Glutamatergic neuron (in vitro differentiated cells): ENCODE measurements at places on chromosomes 12 and 14. TPM values are rescaled to one million over a fixed set of nuclear protein-coding genes. Genes with fewer than 3 reads are reported as not detected.

- no peak for DNase-seq
These were observed 8.0 kb downstream of the PHB2 start for GRCh38 chr12:6962285-6963015.

- DNase-seq = no peak
These were observed 93.4 kb downstream of the SLC41A2 start for GRCh38 chr12:104864668-104865067.

- no peak for DNase-seq
These were observed 26.3 kb downstream of the MLXIP start for GRCh38 chr12:122104844-122105243.

GRCh38 chr12:116661341-116661740 lies 76.5 kb downstream of the SPRING1 start:
- DNase-seq = no peak

DNA sequence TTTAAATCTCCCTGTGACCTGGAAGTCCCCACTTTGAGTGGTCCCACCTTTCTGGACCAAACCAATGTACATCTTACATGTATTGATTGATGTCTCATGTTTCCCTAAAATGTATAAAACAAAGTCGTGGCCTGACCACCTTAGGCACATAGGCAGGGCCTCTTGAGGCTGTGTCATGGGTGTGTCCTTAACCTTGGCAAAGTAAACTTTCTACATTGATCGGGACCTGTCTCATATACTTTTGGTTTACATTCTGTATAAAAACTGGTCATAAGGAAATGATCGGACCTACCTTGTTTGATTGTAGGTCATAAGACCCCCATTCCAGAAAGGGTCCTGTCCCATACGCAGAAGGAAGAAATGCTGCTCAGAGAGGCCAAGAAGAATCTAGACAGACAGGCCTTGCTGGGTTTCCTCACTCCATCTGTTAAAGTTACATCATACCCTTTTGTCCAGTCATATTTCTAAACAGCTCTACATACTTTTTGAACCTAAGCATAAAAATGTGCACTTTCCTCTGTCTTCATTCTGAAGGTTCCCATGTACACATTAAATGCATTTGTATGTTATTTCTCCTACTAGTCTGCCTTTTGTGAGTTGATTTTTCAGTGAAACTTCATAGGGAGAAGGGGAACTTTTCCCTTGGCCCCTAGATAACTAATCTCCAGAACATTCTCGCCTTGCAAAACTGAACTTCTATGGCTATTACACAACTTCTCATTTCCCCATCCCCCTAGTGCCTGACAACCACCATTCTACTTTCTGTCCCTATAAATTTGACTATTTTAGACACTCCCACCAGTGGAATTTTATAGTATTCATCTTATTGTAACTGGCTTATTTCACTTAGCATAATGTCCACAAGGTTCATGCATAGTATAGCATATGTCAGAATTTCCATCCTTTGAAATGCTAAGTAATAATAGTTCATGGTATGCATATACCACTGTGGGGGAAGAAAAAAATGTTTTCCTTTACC lies 30.2 kb upstream of the CPM start:
- DNase-seq = no peak

DNA sequence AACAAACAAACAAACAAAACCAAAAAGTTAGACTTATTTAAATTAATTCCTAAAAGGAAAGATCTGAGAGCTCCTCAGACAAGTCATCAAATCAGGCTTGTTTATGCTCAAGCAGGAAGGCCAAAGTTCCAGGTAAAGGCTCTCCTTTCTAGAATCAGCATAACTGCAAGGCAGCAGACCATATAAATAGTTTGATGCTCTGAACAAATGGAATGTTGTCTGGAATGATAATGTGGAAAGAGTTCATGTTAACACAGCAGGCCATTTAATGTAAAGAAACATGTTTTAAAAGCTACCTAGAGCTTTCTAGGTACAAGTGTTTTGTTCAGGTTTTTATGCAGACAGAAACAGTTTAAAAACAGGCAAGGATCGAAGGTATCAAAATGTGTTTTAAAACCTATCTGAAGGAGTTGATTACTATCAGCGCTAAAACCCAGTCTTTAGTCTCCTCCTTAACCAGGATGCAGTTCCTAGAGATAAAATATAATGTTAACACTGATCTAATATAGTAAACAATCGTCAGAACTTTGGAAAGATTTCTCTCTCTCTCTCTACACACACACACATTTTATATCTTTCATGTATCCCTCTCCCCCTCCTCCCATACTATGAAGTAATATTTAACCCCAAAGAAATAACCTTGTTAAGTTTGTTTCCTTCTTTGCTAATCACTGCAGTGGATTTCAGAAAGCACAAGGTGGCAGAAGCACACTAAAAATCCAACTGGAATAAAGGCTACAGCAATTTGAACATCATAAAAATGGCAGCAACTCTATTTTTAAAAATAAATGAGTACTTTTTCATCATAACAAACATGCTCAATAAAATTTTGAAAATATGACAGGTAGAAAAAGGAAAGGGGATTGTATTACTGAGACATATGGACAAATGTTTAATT lies 135.5 kb downstream of the PAWR start:
- no peak for DNase-seq

- no peak for DNase-seq
These were observed 20.7 kb downstream of the IFT43 start for GRCh38 chr14:76006253-76006652.

DNA sequence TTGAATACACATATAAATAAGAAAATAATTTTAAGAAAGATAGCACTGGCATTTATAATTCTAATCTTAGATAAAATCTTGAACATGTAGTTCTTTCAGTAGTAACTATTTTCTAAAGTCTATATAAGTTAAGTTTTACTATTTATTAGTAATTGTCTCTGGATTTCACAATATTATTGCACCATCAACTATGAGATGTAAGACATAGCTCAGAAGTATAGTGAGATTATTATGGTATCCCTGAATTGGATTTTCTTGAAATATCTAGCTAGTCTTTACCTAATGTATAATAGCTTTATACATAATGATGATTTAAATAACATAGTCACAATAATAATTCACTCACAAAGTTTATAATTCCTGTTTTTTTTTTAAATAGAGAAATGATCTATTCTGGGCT lies 6.7 kb downstream of the CLEC12A start:
- no peak for DNase-seq

GRCh38 chr12:95259368-95259767 lies 41.8 kb downstream of the VEZT start:
- DNase-seq = no peak

GRCh38 chr14:57420986-57421385 lies 30.6 kb downstream of the NAA30 start:
- no peak for DNase-seq

DNA sequence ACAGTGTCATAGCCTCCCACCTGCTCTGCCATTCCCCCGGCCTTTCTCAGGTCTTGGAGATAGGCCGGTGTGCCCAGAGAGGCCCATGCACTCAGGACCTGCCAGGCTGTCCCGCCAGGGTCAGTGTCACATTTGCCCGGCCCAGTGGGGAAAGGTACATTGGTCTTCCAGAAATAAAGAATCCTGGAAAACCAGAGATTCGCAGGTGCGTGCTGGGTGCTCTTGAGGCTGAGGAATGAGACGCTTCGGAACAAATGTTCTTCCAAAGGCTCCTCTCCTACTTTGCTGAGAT lies 205.8 kb upstream of the RTL1 start:
- DNase-seq = no peak

- DNase-seq = no peak
These were observed 12.4 kb downstream of the IQSEC3 start for GRCh38 chr12:78981-79380.

DNA sequence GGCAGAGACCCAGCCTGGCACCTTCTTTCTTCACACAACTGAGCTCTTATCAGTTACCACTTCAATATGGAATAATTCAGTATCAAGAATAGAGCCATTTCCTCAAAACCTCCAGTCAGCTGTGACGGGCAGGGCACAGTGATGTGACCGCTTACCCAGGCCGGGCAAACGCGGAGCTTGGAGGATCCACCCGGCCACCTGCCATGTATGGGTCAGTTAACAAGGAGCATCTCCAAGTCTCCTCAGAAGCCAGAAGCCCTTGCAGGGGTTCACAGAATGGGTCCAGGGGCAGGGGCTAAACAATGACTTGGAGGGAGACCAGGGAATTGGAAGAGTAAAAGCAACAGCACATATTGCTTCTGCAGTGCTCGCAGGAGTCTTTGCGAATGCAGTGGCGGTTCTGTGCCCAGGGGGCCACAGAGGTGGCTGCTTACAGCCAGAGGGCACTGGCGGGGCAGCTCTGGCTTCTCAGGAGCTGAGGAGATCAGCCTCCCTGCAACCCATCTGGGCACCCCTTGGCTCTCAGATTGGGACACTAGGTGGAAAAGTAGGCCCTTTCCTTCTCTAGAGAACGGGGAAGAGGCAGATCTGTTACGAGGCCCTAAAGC lies 162.3 kb downstream of the CALM1 start:
- DNase-seq = no peak

DNA sequence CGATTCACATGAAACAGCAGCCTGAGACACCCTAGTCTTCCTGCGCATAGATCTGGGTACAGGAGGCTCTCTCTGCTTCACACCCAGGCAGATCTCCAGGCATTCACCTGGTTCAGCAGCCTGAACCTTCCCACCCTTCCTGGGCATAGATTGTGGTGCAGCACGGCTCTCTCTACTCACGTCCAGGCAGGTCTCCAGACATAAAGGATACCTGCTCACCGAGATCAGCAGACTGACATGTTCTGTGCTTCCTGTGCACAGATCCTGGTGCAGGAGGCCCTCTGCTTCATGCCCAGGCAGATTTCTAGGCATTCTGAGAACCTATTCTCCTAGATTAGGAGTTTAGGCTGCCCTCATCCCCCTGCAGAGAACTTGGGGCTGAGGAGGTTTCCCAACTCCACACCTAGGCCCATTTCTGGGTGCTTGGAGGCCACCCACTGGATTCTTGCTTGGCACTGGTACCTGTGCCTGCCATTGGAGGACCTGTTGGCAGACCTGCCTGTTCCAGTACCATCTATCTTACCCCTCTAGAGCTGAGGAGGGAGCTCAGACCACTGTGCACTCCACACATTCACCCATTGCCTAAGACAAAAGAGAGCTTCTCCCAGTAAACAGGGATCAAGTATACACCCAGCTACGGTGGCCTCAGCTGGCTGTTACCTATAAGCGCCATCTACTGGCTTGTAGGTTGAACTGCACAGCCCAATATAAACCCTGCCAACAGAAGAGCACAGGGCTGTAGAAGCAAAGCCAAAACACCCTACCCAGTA lies 28.0 kb upstream of the GARIN6 start:
- DNase-seq = peak; percentile 40

DNA sequence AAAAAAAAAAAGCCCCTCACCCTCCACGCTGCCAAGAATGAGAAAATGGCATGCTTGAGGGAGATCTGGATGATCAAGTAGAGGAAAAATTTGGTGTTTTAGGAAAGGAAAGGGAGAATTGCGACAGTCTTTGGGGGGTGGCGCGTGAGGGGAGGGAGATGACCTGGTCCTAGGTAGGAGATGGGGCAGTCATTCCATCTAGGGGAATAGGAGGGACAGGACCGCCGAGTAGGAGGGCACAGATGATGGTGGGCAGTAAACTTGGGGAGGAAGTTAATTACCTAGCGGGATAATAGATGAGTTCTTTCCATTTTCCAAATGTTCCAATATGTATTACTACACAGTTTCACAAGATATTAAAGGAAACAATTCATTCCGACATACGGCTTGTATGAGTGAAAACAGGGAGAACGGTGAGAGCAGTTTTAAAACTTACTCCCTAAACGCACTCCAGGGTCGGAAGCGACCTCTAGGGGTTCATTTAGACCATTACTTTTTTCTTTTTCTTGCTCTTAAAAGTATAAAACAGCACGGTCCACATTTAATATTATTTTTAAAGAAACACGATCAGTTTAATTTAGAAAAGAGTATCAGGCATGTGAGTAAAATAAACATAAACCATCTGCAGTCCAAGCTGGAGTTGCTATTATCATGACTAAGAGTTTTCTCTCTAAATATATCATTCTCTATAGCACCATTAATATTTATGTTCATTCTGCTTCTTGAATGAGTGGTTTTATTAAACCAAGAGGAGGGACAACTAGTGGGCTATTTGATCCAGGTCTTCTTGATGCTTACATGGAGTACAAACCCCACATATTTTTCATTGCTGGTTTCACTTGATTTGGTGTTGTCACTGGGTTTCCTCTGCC lies 3.0 kb upstream of the FNTB start:
- no peak for DNase-seq

DNA sequence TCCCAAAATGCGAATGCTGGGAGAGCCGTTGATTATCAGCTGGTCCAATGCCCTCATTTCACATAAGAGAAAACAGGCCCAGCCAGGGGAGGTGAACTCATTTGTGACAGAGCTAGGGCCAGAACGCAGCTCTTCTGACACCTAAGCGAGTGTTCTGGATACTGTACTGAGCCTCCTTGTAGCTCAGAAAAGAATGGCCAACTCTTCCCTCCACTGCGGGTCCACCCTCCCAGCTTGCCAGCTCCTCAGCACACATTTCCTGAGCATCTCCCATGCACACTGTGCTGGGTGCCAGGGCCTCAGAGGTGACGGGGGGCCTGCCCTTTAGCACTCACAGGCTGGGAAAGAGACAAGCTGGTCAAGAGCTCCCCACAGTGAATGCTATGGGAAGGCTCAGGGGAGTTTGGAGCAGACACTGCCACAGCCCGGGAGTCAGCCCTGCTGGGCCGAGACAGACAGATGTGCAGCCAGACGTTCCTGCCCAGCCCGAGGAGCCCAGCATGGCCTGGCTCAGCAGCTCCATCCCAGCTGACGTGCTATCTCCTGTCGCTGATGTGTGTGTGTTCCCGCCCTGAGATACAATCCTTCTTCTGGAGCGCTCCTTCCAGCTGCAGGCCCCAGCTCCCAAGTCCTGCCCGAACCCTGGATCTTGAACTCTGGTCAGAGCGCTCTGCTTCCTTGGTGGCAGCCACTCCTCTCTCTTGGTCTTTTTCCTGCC lies 3.5 kb downstream of the CMTM5 start:
- DNase-seq = peak; percentile 42

DNA sequence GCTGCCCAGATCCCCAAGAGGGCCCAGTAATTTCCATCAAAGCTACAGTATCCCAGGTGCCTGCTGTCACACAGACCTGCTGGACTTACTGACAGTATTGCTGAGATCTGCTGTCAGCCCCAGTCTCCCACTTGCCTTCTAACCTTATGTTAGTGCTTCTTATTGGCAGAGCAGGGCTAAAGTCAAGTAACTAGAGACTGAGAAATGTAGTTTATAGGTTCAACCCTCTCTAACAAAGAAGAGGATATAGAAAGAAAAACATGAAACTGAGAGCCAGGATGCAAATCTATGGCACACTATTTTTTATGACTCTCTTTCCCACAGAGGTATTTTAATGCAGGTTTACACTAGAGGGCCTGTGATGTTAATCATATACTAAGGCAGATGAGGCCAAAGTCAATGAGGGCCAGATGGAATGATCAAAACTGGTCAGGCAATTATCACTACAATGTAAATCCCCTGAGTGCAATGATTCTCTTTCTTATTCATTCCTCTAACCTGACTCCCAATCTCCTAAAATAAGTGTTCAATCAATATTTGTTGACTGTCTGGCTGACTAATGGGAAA lies 781.9 kb downstream of the VRK1 start:
- DNase-seq = peak; percentile 19

The TMTC1 gene
- total RNA-seq = 1.4 TPM

The MYF6 gene
- total RNA-seq = not detected

The GLIPR1 gene
- 0.25 TPM for total RNA-seq

The VRTN gene
- total RNA-seq = 0.15 TPM

The GALNT16 gene
- total RNA-seq = 124 TPM

The SMOC1 gene
- total RNA-seq = 0.49 TPM

The ACSM4 gene
- total RNA-seq = not detected
